Activated CD8-positive, alpha-beta memory T cell treated with anti-CD3 and anti-CD28 coated beads for 48 hours (primary cell): ENCODE measurements at places on chromosomes 6 and 20.

GRCh38 chr20:1844325-1845162 is 50.7 kb upstream of the SIRPA start:
- DNase-seq, result no peak

DNA sequence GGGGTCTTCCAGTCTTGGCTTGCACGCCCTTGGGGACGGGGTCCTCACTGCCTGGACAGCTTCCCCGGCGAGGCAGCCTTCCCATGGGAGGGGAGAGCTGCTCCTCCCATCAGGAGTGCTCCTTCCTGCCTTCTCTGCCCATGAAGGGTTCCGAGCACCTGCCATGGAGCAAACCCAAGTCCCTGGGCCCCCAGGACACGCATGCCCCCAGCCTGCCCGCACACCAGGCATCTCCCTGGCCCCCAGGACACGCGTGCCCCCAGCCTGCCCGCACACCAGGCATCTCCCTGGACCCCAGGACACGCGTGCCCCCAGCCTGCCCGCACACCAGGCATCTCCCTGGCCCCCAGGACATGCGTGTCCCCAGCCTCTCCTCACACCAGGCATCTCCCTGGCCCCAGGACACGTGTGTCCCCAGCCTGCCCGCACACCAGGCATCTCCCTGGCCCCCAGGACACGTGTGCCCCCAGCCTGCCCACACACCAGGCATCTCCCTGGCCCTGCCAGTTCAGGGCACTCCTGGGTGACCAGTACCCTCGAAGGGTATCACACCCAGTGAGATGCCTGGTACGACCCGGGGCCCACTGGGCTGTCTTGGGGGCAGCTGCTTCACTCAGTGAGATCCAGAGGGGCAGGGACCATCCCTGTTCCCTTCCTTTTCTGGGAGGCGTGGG is 21.7 kb downstream of the COL20A1 start:
- DNase-seq, result no peak

GRCh38 chr20:46051556-46052308 is 22.7 kb downstream of the SLC12A5 start:
- no peak for DNase-seq

DNA sequence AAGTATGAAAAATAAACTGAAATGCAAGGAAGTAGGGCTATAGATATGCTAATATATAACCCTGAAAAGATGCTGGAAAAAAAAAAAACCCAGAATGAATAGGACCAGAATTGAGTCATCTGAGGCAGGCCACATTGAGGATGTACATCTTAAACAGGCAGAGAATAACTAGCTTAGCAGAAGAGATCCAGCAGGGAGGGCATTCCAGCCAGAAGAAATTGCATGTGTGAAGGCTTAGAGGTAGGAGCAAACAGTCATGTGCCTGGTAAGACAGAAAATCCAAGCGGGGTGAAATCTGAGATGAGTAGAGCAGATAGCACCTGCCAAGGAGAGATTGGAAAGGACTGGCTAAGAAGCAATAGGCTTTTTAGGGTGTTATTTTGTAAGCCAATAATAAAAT is 2.6 kb downstream of the COL19A1 start:
- DNase-seq, result no peak

DNA sequence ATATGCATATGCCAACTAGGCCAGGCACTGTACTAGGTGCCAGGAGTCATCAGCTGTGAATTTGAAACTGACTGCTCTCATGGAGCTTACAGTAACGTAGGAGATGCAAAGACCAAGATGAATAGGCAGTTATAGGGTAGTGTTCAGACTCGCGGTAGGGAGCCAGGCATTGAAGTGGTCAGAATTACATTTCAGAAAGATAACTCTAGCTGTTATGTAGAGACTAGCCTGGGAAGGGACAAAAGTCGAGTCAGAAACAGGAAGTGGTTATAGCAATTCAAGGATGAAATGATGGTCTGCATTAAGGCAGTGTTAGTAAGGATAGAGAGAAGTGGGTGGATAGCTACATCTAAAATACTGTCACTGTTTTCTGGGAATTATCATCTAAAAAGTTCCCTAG is 56.6 kb downstream of the PCMT1 start:
- DNase-seq, result no peak

DNA sequence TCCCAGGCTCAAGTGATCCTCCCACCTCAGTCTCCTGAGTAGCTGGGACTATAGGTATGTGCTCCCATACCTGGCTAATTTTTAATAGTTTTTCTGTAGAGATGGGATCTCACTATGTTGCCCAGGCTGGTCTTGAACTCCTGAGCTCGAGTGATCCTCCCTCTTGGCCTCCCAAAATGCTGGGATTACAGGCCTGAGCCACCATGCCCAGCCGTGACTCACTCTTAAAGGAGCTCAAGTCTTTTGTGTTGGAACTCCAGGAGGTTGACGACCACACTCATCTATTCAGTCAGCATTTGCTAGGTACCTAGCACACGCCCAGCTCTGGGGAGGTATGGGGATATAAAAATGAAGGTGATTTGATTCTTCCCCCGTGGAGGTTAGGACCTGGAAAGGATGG is 62.8 kb downstream of the UTRN start:
- DNase-seq, result no peak

GRCh38 chr20:34607066-34607465 is 48.5 kb downstream of the MAP1LC3A start:
- no peak for DNase-seq

GRCh38 chr6:146741609-146742008 is 142.8 kb downstream of the ADGB start:
- no peak for DNase-seq

DNA sequence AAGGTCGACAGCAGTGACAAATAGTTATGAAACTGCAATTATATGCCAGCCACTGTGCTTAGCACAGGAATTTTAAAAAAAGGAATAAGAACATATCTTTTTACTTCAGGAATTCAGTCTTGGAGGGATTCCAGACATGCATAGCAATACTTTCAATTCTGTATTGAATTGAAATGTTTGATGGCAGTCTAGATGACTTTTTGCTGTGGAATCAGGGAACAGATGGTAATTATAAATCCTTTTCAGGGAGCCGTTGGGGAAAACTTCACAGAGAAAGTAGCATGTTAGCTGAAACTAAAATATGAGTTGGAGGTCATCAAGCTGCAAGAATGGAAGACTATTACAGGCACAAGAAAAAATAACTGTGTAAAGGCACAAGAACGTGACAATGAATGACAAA is 74.8 kb downstream of the IMPG1 start:
- no peak for DNase-seq

DNA sequence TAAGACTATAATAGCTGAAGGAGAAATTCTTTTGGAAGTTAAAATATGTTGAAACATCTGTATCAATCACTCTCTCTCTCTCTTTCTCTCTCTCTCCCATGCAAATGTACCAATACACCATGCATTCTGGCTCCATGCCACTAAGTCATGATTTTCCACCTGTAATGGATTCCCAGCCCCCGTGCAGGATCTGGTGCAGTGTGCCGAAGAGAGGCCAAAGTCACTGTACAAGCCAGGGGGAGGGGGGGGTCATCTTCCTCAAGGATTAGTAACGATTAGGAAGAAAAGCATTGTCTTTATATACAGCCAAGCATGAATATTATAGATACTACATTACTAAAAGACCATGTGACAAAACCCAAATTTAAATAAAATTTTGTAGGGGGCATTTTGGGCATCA is 725.1 kb downstream of the KIF16B start:
- DNase-seq, result no peak

DNA sequence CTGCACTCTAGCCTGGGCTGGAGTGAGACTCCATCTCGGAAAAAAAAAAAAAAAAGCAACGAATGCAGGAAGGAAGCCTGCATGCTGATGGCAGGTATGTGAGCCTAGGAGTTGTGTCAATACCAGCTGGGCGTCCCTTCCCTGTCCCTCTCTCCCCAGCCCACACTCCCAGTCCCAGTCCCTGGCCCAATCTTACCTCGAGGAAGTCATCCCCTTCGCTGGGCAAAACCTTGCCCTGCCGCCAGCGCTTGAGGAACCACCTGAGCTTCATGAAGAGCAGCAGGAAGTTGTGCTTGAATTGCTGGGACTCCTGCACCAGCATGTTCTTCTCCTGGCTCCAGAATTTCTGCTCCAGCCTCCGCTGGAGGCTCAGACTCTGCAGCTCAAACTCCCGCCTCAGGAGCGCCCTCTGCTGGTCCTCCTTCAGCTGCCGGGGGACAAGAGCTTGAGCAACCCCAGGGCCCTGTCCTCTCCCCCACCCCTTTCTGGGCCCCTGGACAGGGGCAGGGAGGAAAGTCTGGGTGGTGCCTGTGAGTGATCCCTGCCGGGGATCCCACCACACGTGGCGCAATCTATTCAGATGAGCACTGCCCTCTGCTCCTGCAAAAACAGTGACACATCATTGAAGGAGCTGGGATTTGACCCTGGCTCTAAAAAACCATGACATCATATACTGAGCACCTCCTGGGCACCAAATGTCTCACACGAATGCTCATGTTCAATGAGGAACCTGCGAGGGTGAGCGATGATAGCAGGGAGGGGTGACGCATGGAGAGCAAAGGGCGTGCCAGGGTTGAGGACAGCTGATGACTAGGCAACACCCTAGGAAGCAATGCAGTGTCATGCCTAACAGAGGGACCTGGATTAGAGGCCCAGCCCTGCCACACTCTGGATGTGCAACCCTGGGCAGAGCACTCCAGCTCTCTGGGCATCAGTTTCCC is 35.0 kb upstream of the DSN1 start:
- DNase-seq, result peak; percentile 48

DNA sequence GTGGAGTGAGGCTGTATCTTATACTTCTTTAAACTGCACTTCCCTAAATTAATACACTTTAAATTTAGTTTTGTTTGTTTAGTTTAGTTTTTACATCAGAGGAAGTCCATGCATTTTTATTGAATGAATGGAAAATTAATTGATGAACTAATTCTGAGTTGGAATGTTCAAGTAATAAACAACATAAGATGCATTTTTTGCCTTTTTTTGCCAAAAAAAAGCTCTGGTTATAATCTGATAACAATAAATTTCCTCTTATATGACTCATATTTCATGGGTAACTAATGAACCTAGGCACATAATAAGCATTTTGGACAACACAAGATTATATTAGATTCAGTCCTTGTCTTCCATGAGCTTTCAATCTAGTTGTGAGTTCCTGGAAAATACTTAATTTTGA is 323.1 kb downstream of the CENPW start:
- DNase-seq, result no peak

DNA sequence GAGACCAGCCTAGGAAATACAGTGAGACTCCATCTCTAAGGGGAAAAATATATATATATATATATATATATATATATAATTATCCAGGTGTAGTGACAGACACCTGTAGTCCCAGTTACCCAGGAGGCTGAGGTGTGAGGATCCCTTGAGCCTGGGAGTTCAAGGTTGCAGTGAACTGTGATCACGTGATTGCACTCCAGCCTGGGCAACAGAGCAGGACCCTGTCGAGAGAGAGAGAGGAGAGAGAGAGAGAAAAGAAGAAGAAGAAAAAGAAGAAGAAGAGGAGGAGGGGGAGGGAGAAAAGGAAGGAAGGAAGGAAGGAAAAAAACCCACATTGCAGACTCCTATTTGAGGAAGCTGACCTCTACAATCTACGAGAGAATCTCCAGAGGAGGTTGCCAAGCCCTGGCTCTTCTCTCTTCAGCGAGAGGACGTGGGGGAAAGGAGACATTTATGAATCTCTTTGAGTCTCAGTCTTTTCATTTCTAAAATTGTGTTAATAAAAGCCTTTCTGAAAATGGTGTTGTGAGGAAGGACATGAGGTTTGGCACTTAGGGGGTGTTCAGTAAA is 49.7 kb downstream of the COL11A2 start:
- no peak for DNase-seq

DNA sequence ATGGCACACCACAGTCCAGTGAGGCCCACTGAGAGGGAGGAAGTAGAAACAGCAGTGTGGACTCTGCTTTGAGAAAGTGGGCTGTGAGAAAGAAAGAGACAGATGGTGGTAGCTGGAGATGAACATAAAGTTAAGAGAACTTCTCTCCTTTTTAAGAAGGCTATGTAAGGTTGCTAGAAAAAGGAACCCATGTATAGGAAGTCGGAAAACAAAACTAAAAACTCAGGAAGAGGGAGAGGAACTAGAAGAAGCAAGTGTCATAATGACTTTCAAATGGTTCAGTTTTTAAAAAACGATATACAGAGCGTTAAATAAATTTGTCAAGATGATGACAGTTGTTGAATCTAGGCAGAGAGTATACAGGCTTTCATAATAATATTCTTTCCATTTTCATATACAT is 25.4 kb upstream of the GMNN start:
- no peak for DNase-seq

DNA sequence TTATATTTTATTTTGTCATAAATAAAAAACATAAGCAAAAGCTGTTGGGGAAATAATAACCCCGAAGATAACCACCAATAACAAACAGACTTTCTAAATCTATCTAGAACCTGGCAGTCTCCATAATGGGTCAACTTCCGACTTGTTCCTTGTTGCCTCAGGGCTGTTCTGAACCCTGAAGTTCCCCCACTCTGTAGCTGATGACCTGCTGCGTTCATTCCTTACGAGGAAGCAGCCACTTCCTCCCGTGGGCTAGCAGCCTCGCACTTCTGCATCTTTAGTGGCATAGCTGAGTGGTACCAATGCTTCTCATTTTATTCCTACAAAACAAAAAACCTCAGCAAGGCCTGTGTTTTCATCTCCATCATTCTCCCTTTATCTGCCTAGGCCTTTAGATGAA is 103.0 kb downstream of the PLEKHG1 start:
- no peak for DNase-seq

GRCh38 chr6:3835785-3836184 is 13.4 kb upstream of the FAM50B start:
- DNase-seq, result no peak

- no peak for DNase-seq
These were observed 76.7 kb upstream of the SSTR4 start for GRCh38 chr20:22958390-22958789.

- DNase-seq, result no peak
These were observed 267.4 kb upstream of the TAB2 start for GRCh38 chr6:149050160-149050559.

DNA sequence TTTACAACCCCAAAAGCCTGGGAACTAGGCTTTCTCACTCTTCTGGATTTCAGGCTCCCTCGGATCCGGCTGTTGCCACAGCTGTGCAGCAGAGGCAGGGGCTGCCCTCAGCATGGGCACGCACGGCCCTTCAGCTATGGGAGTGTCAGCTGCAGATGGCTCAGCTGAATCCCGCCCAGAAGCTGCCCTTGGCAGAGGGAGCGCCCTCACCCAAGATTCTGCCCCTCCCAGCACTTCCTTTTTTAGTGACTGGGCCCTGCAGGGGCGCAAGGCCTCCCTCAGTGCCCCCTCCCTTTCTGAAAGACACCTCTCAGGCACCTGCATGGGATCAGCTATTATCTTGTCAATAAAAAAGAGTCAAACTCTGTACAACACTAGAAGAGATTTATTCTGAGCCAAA is 67.9 kb upstream of the THBS2 start:
- no peak for DNase-seq

GRCh38 chr6:159978291-159979135 is 9.6 kb downstream of the IGF2R start:
- DNase-seq, result no peak

GRCh38 chr6:43120101-43120763 is 44.1 kb downstream of the PTK7 start:
- DNase-seq, result no peak
